ENCODE measurements at places on chromosomes 12 and 14.

GRCh38 chr14:34833549-34834523 is 41.3 kb downstream of the BAZ1A start:
- DNase-seq, result no peak

DNA sequence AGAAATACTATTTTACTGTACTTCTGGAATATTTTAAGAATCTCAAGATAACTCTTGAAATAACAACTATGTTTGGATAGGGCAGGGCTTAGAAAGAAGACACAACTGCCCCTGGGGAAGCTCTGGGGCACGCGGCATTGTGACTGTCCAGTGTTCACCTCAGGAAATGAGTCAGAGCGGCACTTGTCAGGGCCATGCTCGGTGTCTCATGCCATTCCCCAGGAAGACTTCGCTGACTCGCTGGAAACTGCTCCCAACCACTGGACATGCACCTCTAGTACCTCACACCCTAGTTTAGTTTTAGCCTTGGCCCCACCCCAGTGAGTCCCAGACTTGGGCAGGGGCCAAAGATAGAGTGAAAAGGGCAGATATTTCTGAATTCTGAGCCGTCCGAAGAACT is 192.0 kb downstream of the TTC7B start:
- no peak for DNase-seq

DNA sequence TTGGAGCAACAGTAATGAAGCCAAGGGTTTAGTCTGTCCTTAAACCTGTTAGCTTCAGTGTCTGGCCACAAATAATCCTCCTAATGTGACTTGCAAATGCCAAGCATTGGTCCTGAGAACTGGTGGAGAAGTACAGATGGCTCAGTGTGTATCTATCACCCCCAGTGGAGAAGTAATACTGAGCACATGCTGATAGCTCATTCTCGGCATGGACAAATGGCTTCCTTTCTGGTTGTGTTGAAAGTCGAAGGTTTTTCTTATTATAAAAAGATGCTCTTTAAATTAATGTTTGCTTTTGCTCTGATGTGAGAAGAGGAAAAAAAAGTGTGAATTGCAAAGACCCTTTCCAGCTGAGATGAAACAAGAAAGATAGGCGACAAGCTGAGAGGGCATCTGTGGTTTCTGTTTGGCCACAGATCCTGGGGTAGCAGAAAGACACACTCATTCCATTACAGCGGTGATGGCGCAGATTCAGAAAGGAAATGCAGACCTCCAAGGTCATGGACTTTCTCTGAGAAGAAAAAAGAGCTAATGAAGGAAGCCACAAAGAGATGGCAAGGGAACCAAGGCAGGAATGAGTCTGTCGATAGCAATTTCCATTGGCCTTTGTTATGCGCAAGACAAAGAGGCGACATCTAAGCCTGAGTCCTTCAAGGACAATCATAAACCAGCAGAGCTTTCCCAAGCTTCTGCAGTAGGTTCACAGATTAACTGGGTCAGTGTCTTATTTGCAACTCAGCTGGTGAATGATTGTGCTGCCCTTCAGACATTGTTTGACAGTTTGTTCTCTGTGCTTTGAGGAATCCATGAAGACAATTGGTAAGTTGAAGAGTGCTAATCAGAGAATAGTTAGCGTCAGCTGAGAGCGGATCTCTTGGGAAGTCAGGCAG is 155.5 kb upstream of the RGS6 start:
- no peak for DNase-seq

- DNase-seq, result peak; percentile 40
Observed at GRCh38 chr12:67827820-67828383, 161.3 kb upstream of the IFNG-AS1 start.

- DNase-seq, result no peak
Observed at GRCh38 chr12:5000658-5001385, 42.9 kb upstream of the KCNA5 start.

DNA sequence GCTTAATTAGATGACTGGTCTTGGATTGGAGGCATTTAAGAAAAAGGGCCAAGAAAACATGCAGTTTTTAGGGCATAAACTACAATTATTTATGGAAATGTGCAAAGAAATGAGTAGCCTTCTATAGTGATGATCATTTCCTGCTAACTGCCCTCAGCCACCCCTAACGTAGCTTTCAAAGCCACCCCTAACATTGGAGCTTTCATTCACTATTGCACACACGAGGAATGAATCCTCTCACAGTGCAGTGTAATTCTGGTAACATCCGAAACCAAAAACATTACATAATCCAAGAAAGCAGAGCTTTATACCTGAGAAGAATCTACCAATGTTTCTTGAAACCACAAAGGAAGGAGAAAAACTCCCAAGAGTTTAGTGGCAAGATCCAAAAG is 1003.6 kb downstream of the TMEM121 start:
- DNase-seq, result no peak

DNA sequence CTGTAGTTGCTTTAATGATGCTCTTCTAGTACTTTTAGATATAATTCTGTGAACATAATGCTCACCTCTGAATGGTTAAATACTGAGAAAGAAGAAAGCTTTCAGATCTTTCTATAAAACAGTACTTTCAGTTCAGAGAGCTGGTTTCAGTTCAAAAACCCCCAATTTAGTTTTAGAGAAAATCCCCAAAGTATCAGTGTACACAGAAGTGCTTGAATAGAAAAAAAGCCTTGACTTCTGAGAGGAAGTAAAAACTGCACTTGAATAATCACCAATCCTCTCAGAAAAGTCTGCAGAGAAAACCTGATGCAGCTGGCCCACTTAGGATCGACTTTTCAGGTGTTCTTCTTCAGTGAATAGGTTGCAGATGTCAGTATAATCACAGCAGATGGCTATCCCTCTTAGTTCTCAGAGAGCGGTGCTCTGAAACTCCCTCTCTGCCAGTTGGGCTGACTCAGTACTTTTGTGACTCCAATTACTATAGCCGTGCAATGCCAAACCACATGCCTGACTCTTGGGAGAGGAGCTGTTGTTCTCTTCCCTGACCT is 616.3 kb downstream of the LRFN5 start:
- DNase-seq, result no peak

DNA sequence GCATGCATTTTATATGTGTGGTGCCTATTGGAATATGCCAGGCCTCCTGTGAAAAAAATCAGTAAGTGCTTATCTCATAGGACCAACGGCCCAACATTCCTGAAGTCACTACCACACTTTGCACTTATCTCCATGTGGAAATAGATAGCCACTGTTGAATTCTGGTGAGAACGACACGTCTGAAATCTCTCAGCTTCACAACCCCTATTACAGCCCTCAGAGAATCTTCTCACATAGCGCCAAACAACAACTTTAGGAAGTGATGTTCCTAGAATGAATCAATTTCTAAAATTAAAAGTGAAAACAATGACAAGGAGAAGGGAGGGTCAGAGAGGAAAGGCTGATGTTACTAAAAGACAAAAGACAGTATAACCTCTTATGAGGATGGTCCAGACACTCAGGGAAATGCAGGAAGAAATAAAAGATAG is 270.8 kb upstream of the BTG1 start:
- DNase-seq, result no peak

DNA sequence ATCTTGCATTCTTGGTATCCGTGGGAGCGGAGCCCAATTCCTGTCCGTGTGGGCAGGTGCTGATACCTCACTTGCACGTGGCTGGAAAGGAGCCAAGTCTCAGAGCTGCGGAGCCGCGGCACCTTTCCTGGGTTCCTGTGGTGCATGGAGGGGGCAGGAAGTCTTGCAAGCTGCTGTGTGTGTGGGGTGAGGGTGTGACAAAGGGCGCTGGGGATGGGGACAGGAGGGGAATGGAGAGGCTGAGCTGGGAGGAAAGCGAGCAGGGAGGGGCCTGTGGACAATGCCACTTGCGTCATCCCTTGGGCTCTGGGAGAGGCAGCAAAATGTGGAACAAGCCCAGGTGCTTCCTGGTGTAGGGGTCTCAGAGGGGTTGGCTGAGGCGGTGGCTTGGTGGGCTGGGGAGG is 86.7 kb downstream of the CALM1 start:
- peak; percentile 28 for DNase-seq

- DNase-seq, result peak; percentile 58
Observed at GRCh38 chr12:117857632-117858612, 110.9 kb downstream of the KSR2 start.

DNA sequence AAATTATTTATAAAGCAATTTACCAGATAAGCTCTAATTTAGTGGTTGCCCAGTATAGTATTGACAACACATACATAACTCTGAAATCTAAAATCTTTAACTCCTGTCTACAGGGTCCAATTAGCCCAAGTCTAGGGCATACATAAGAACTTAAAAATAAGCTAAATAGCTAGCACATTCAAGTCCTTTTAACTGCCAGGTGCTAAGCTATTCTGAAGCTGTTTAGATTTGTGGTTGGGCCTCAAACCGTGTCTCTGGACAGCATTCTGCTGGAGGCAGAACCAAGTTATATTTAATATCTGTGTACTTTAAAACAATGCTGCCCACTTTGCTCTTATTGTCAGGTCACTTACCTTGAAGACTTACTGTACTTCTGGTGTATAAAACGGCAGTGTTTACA is 19.0 kb downstream of the RPS6KA5 start:
- no peak for DNase-seq

- no peak for DNase-seq
Observed at GRCh38 chr14:30267141-30267540, 291.8 kb upstream of the G2E3 start.

- DNase-seq, result no peak
Observed at GRCh38 chr14:61300754-61301153, 19.6 kb upstream of the TMEM30B start.

GRCh38 chr14:21014761-21015190 is 10.1 kb downstream of the NDRG2 start:
- DNase-seq, result peak; percentile 79

DNA sequence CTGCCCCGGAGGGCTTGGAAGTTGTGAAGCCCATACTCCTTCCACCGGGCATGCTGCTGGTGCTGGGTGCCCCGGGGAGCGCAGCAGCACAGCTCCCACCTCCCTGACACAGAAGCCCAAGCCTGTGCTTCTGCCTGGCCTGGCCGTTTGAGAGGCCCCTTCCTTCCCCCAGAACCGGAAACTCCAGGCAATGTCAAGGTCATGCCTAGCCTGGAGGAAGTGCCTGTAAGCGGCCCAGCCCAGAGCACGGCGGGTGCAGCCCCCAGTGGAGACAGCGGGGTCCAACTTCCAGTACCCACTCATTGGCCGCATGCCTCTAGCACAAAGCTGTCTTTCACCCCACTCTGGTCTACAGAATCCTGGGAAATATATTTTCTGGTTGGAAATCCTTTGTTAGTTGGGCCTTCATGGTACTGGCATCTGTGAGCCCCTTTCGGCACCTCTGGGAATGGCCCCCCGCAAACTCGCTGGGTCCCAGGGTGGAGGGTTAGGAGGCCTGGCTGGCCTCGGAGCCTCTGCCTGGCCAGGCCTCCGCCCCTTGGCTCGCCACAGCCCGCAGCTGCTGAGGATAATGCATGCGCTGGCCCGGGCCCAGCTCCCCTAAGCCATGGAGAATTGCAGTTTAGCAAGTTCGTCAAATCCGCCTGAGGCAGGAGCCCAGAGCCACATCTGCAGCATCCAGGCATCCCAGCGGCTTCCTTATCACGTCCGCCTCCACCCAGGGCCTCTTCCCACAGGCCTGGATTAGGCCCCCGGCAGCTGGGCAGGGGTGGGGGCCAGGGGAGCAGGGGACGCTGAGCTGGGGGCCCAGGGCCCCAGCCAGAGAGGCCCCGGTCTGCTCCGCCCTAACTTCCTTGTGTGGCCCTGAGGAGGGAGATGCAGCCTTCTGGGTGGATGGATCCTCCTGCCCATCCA is 48.9 kb upstream of the DLK1 start:
- no peak for DNase-seq

GRCh38 chr12:38872156-38872555 is 33.2 kb downstream of the CPNE8 start:
- no peak for DNase-seq

DNA sequence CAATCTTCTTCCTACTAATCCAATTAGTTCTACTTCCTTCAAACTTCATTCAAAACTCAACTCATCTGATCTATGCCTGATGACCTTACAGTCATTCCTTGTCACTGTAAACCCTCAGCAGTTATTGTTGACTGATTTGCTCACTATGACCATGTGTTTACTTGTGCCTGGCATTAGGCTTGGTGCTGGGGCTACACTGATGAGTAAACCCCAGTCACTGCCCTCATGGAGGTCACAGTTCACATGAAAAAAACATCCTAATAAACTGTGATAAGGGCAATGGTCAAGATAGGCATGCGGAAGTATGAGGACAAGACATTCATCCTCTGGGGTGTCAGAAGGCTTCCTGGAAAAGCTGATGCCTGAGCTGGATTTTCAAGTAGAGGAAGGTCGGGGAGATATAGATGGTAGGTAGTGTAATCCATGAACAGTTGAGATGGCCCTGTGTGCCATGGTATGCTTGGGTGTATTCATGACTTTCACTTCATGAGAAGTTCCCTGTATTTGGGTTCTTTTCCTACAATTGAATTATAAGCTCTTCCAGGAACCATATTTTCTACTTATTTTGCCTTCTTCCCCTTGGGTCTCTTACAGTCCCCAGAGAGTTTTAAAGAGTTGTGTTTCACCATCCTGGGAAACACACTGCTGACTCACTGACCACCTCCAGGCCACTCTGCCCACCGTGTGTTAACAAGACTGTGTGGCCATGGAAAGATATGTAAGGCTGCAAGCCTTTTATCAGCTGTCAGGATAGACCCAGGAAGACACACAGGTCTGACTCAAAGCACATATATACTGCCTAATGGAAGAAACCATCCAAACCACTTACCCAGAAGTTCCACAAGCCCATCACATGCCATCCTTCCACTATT is 38.7 kb upstream of the DUSP6 start:
- no peak for DNase-seq

DNA sequence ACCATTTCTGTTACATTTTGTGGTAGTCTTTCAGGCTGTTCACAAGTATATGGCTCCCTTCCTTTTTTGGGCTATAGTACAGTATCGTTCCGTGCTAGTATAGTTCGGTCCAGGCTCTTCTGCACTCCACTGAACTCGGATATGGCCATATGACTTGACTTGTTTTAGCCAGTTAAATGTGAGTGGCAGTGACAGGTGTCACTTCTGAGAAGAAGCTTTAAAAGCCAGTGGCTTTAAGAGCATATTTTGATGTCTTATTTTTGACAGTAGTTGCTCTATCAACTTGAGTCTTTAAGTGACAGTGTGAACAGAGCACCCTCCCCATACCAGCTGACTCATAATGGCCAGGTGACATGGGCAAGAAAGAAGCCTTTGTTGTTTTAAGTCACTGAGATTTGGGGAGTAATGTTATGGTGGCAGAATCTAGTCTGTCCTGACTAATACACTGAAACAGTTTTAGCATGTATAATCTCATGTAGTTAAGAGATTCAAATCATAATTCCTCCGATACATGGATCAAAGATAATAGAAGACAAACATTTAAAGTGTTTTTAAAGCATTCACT is 64.6 kb downstream of the ANO4 start:
- DNase-seq, result no peak

DNA sequence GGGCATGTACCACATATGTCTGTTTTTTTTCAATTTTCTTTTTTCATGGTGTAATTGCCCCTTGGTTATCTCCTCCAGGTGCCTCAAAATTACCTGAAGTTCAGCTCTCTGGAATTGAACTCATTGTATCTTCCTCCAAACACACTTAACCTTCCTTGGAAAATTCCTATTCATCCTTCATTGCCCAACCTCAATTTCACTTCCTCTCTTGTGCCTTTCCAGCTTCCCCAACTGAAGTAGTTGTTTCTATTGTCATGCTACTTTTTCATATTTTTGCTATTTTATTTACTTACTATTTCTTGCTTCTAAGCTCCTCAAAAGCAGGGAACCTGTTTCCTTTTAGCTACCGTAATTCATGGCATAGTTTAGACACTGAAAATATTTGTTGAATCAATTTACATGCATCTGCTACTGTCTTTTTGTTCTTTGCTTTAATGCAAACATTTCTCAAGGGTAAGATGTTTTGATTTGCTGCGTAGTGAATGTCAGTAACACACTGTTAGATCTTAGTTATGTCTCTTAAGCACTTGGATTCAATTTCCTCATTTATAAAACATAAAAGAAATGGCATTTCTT is 37.0 kb upstream of the STXBP6 start:
- no peak for DNase-seq

Data from activated naive CD4-positive, alpha-beta T cell treated with anti-CD3 and anti-CD28 coated beads, Interleukin-2, amount 50 U/mL, for 16 hours (primary cell).